Progenitor cell of endocrine pancreas (in vitro differentiated cells): ENCODE measurements at places on chromosomes 3 and 15.

DNA sequence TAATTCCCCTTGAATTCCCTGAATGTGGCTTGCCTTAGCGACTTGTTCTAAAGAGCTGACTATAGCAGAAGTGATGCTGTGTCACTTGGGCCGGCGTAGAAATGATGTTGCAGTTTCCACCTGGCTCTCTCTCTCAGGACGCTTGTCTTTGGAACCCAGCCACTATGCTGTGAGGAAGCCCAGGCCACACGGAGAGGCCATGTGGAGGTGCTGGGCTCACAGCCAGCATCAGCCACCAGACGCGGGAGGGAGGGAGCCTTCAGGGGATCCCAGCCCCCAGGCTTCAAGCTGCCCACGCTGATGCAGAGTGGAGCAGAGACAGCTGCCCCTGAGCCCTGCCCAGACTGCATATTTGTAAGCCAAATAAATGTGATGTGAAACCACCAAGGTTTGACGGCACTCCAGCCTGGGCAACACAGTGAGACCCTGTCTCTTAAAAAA lies 18.6 kb downstream of the RNU5B-1 start:
- H3K27me3 ChIP-seq = peaks cover 3% of the 10 kb centered on the region
- peaks cover 4% of the 10 kb centered on the region for H3K4me1 ChIP-seq
- no peak overlapping the region for H3K4me3 ChIP-seq
- peak overlapping the region; percentile 6 for H3K27ac ChIP-seq
- peaks cover 3% of the 10 kb centered on the region for H3K36me3 ChIP-seq

DNA sequence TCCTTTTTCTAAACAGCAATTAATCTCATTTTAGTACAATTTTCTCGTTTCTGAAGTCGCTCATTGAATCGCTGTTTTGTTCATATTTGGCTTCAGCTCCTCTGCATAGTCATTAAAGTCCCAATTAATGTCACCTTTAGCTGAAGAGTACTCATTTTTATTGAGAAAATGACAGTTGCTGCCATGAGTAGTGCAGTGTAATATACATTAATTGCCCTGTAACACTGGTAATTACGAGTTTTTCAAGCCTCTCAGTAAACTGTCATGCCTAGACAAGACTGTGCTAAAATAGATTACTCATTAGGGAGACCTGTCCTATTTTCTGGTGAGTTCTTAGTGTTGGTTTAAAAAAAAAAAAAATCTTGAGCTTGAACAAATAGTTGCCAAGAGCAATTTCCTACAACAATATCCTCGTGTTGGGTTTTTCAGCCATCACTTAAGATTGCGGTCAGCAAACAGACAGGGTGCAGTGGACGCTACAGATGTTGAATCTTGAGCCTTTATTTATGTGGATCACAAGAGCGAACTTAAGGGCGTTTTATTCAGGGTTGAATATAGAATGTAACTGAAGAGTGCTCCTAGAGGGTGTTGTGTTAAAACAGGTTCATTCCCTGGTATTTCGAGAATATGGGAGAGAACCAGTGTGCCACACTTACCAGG lies 176.0 kb downstream of the CDIN1 start:
- DNase-seq = no peak
- no peaks in the 10 kb centered on the region for H3K27me3 ChIP-seq
- H3K36me3 ChIP-seq = peaks cover 12% of the 10 kb centered on the region

DNA sequence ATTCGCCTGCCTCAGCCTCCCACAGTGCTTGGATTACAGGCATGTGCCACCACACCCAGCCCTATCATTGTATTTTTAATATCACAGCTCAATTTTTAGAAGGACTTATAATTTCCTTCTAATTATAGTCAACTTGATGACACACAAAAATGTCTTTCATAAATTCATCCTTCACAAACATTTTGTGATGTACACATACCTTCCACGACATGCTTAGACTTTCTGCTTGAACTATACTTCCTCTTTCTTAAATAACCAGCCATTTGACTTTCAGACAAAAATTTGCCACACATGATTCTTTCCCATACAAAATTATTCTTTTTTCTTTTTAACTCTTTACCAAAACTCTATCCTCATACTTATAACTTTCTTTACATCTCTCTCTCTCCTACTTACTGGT lies 48.4 kb upstream of the CCK start:
- no peaks in the 10 kb centered on the region for H3K4me1 ChIP-seq
- no peak overlapping the region for H3K27ac ChIP-seq
- peaks cover 5% of the 10 kb centered on the region for H3K36me3 ChIP-seq
- H3K4me3 ChIP-seq = no peak overlapping the region
- H3K27me3 ChIP-seq = peaks cover 4% of the 10 kb centered on the region

DNA sequence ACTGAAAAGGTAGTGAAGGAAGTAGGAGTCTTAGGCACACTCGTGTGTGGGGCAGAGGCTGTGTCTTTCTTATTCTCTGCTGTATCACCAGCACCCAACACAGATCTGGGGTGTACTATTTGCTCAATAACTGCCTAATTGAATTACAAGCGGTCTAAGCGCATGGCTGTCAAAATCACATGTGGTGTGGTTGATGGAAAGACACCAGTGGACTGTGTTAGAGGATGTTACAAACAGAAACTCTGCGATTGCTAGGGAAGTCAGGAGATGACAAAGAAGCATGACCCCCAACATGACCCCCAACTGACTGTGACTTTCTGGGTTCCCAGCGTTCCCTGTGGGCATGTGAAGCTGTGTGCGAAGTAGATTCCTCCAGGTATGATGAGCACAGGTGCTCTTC lies 32.0 kb downstream of the ATG7 start:
- H3K27ac ChIP-seq = no peak overlapping the region
- H3K27me3 ChIP-seq = no peaks in the 10 kb centered on the region
- peaks cover 16% of the 10 kb centered on the region for H3K36me3 ChIP-seq

DNA sequence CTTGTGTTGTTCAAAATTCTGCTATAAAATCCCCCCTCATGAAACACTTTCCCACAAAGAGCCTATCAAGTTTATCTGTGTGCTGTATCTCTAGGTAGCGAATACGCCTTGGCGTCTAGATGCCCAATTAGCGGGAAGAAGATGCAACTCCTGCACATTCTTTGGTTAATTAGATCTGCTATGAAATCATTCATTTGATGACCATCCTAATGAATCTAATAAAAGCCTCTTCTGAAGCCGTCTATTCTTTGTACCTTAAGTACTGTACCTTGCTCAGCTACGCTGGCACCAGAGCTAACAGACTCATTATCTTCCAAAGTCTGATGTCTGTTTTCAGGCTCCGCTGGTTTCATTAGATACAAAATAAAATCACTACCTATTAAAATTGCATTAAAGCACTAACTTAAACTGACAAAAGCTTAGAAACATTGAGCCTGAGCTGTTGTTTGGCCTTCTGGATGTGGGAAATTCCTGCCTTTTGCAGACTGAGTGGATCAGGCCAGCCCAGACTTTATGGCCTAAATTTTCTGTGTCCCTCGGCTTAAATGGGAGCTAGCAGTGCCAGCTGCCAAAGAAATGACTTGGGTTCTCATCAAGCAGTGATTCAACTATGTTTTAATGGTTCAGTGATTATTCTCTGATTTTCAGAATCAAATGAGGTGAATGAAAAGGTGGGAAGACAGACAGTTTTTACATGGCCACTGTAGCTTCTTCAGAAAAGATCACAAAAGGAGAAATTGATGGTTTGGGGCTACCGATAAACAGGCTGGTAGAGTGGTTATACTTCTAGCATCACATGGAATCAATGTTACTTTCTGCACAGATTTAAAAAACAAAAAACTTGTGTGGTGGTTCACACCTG lies 28.4 kb upstream of the CHST2 start:
- H3K27ac ChIP-seq = no peak overlapping the region
- H3K4me3 ChIP-seq = no peak overlapping the region
- DNase-seq = no peak
- no peaks in the 10 kb centered on the region for H3K27me3 ChIP-seq
- no peaks in the 10 kb centered on the region for H3K4me1 ChIP-seq

DNA sequence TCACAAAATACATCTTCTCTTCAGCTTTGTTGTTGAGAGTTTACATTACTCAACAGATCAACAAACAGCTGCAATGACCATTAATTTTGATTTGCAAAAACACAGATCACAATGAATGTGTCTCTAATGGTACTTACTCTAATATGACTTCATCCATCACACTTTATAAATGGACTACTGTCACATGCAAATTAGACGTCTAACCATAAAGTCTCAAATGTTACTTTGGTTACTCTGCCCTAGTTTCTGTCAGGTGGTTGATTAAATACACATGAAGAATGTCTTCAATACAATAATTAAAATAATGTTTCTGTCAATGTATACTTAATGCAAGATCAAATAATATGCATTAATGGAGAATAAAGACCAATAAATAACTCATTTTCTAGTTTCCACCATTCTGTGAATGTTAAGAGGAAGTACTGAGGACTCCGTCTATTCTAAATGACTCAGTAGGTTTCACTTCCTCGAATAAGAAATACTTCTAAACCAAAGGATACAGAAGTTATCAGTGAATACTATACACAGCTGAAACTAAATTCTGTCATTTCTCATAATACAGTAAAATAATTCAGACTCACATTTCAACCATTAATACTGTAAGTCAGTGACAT lies 145.8 kb downstream of the CBLB start:
- no peaks in the 10 kb centered on the region for H3K4me1 ChIP-seq
- H3K36me3 ChIP-seq = peaks cover 37% of the 10 kb centered on the region
- no peak for DNase-seq
- no peak overlapping the region for H3K27ac ChIP-seq
- H3K27me3 ChIP-seq = no peaks in the 10 kb centered on the region
- no peak overlapping the region for H3K4me3 ChIP-seq

GRCh38 chr3:176378789-176379188 lies 818.5 kb downstream of the TBL1XR1 start:
- H3K4me3 ChIP-seq = no peak overlapping the region
- no peak overlapping the region for H3K27ac ChIP-seq
- DNase-seq = no peak
- peaks cover 7% of the 10 kb centered on the region for H3K4me1 ChIP-seq
- H3K27me3 ChIP-seq = no peaks in the 10 kb centered on the region
